Kidney tubule cell (primary cell): ENCODE measurements at places on chromosomes 6 and 20.

GRCh38 chr6:1313384-1313766, 1.5 kb downstream of the FOXQ1 start:
- DNase-seq, result no peak

- no peak for DNase-seq
These were observed 6.7 kb downstream of the PSMB9 start for GRCh38 chr6:32860674-32861073.

DNA sequence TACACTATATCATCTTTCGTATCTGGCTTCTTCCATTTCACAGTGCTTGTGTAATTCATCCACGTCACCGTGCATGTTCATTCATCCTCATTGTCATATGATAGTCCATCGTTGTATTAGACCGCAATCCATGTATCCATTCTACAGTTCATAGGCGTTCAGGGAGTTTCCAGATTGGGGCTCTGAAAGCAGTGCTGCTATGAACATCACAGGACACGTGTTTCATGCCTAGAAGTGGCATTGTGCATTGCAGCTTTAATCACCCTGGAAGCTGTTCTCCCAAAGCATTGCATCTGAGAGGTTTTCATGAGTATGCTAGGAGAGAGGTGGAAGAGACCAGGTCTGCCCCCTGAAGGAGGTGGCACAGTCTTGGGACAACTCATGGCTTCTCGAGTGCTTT, 35.3 kb downstream of the BMP7 start:
- no peak for DNase-seq

DNA sequence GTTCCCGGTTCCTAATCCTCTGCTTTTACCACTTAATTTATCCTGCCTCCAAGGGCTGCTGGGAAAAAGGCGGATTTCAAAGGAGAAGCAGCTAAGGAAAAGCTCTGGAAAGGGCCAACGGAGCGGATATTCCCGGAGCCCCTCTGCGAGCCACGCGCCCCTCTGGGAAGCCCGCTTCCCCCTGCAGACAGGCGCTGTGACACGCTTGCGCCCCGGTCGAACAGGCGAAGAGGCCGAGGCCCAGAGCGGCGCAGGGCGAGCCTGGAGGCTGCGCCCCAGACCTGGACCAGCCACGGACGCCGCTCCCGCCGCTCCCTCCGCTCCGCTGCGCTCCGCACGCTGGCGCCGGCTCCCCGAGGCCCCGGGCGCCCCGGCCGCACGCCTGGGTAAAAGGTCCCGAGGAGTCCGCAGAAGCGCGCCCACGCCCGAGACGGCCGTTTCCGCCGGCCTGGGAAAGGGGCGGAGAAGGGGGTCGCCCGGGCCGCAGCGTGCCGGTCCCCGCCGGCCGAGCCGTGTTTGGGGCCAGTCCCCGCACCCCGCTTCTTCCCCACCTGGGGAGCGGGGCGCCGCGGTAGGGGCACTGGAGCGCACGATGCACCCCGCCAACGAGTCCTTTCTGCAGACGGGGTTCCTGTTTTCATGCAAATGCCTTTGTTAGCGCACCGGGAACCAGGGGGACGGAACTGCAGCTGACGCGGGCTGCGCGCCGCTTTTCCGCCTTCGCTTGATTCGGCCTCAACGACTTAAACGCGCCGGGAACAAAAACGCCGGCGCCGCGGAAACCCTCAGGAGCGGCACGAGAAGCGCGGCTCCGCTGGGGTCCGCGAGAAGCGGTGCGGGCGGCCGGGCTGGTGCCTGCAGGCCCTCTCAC, 91.9 kb upstream of the SIRPA start:
- DNase-seq, result peak; percentile 69

- no peak for DNase-seq
These were observed 9.9 kb downstream of the CCDC167 start for GRCh38 chr6:37489697-37490336.

DNA sequence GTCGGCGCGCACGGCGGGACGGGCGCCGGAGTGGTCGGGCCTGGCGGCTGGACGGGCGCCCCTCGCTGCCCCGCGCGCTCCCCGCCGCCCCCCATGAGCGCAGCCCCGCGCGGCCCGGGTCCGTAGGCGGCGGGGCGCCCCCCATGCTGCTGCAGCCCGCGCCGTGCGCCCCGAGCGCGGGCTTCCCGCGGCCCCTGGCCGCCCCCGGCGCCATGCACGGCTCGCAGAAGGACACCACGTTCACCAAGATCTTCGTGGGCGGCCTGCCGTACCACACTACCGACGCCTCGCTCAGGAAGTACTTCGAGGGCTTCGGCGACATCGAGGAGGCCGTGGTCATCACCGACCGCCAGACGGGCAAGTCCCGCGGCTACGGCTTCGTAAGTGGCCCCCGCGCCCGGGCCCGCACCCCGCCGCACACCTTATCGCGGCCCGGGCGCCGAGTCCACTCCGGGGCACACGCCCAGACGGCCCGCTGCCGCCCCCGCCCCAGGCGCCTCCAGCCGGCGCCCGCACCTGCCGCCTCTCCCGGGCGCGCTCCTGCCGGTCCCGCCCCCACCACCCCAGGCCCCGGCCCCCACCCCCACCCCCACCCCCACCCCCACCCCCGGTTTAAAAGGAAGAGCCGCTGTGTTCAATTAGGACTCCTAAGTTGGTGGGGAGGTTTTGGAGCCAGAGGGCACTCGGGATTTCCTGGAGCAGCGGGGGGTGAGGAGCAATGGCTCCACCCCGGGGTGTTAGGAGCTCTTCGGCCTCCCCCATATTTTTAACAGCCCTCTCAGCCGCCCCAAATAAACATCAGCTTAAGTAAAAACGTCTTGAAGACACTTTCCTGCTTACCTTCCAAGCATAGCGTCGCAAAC, 474 bp downstream of the RBM38 start:
- DNase-seq, result peak; percentile 25

- DNase-seq, result no peak
These were observed 1.7 kb upstream of the VSTM2L start for GRCh38 chr20:37901240-37901639.

- DNase-seq, result no peak
These were observed 274.7 kb upstream of the ID4 start for GRCh38 chr6:19562468-19562867.

- DNase-seq, result no peak
These were observed 35.8 kb upstream of the NOP56 start for GRCh38 chr20:2616634-2617033.
